Cardiac muscle cell (in vitro differentiated cells and primary cell): ENCODE measurements at places on chromosomes 3 and 15. TPM values are rescaled to one million over a fixed set of nuclear protein-coding genes. Genes with fewer than 3 reads are reported as not detected.
A peak's percentile ranks its signal among the peaks of the same experiment; 100 is the strongest.

The C3orf80 gene
- 3.6 and 4.1 TPM in 2 replicates for total RNA-seq

DNA sequence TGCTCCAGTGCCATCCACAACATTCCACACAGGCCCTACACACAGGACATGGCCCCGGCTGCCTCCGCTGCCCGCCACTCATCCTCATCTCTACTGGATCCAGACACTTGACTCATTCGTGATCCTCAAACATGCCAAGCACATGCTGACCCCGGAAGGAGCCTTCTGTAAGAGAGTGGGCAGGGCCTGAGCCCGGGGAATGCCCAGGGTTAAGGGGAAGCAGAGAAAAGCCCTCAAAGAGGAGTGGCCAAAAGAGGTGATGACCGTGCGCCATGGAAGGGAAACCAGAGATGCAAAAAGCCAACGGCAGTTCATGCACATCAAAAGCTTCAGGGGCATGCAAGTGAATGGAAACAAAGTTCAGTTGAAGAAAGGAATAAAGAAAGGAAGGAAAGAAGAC, 46.1 kb downstream of the RFTN1 start:
- DNase-seq = no peak

DNA sequence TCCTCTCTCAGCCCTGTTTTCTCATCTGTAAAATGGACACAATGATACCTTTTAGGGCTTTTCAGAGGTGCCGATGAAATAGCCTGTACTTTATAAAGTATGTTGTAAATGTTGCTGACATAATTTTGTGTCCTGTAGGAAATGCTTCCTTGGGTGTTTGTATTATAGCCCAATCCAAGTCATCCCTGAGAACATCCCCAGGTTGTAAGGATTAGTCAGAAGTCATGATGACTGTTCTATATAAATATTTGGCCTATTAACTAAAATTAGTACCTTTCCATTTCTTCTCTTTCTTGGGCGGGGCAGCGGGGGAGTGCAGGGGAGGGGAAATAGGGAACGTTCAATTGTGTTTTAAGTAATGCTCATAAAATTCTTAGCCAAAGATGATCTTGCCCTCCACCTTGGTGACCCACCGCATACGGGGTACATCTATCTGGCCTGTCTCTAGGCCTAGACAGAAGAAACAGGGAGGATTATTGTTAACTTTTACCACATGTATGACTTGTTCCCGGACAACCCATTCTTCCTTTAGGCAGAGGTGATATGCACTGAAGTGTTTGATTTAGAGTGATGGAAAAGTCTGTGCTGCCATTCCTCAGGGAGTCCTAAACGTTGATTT, 120.7 kb downstream of the VGLL4 start:
- no peak for DNase-seq

DNA sequence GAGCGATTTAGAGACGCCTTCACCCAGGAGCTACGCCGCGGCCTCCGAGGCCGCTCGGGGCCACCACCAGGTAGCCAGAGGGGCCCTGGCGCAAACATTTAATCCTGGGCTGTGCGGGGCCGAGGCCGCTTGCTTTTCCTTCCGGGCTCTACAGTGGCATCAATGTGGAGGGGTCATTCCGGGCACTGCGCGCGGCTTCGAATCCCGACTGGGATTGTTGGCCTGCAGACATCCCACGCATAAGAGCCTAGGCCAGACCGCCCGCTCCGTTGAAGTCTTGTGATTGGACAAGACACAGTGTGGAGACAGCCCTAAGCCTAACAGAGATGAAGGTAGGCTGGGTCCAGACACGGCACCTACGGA, 568 bp upstream of the NCBP2 start:
- DNase-seq = peak; percentile 28

DNA sequence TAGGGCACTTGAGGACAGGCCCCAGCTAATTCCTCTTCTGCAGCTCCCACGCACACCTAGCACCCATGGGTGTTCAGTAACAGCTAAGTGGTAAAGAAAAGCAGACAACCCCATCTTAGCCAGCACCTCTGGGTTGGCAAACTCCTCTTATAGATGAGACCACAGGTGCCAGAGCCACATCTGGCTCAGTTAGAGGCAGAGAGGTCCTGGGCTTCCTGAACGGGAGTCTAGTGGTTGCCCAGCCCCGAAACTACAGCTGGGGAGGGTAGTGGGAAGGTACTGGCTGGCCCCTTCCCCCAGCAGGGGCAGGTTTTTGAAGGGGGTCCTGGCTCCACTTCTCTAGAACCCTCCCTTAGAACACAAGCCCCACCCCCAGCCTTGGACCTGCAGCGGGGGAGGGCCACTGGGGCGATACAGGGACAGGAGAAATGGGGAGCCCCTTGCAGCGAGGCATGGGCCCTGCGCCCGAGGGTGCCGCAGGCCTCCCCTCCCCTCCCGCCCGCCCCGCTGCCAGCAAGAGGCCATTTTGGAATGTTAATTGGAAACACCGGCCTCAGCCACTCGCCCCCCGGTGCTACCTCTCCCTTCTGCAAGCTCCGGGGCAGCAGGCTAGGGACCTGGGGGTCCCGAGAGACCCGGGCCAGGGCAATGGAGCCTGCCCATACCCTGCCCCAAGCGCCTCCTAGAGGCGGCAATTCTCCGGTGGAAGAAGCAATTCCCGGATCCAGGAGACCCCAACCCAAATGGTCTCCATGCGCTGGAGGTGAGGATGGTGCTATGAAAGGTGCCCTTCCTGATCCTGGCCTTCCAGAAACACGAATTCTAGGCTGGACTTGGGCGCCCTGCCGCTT, 1.5 kb downstream of the DUSP7 start:
- peak; percentile 45 for DNase-seq

- no peak for DNase-seq
These were observed 12.8 kb downstream of the ADPGK start for GRCh38 chr15:72770673-72771328.

DNA sequence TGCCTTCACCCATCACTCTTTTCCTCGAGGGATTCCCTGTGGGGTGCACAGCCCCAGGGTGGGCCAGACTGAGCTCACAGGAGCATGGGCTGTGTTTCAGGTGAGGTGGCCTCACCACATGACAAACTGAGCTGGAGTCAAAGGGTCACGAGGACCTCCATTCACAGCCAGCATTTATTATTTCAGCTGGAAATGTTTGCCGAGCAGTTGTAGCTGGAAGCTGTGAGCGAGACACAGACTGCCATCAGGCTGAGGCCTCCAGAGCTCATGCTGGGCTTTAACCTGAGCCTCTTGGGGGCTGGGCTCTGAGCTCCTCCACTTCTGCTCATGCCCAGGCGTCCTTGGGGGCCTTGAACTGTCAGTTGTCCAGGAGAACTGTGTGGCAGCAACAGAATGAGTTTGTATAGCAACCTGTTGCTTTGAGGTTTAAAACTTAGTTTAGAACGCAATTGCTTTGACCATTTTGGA, 57.5 kb downstream of the FLNB start:
- no peak for DNase-seq

DNA sequence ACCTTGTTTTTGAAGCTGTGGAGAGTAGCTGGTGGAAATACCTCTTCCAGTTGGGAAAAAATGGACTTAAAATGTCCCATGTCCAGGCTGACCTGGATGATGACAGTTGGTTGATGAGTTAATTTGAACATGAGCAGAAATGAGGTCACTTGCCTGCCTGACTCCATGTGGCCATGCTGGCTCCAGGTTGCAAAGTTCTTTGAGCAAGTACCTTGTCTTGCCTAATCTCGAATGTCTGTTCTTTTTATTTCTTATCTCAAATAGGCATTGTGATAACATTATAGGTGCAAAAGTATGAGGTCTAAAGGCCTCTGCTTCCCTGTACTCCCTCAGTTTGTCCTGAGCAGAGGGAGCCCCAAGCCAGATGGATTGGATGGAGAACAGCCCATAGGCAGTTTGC, 9.0 kb downstream of the MAPKBP1 start:
- DNase-seq = no peak
